ENCODE measurements at places on chromosomes 6 and 20.

DNA sequence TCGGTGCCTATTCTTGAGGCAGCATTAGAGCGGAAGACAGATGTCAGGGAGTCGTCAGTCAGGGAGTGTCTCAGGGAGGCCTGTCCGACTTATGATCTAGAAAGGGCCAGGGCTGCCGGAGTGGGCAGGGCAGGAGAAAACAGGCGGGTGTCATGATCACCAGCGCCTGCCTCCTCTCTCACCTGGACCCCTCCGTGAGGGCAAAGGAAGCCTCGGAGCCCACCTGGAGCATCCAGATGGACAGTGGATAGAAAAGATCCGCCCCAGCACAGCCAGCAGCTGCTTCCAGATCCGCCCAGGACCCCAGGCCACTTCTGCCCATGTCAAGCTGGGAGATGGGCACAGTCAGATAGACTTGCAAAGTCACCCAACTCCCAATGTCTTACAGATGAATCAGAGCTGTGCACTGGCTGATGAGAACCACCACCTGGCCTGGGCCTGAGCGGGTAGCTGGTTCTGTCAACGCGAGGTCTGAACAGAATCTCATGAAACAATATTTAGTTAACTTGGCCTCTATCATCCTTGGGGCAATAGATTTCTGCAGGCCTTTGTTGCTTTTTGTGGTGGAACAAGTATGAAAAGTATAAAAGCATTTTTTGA, 22.2 kb downstream of the PSMG4 start:
- no peak for DNase-seq

DNA sequence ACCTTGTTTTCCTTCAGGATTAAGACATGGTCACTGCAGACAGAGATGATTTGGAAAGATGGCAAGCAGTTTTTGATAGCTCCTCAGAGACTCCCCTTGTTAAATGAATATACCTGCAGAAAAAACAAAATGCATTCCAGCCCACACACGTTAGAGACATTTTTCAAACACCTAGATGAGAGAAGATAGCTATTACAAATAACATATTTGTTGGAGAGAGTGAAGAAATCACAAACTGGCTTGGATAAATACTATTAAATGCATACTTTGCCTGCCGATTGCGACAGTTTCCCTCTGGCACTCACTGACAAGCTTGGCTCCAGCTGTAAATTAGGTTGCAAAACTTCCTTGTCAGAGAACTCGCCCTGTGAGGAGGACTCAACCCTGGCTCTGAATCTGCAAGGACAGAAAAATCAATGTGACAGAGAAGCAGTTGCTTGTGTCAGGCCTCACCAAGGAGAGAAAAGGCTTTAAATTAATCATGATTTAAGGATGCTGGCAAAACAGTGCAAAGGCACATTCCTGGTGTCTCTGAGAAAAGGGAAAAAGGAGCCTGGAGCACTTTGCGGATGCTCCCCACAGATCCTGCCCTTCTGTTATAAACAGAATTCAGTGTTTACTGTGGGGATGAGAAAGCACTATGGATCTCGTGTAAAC, 423.7 kb upstream of the MARCKS start:
- DNase-seq: no peak

GRCh38 chr20:48129345-48129942, 344.2 kb upstream of the SULF2 start:
- no peak for DNase-seq

- DNase-seq: no peak
These were observed 3.3 kb downstream of the PERP start for GRCh38 chr6:138103871-138104270.

- peak; percentile 83 for DNase-seq
These were observed 187.7 kb upstream of the PRSS16 start for GRCh38 chr6:27059621-27060425.

- DNase-seq: no peak
These were observed 253.9 kb downstream of the FARS2 start for GRCh38 chr6:5515200-5515599.

GRCh38 chr6:27139756-27140579, 107.5 kb upstream of the PRSS16 start:
- DNase-seq: no peak

DNA sequence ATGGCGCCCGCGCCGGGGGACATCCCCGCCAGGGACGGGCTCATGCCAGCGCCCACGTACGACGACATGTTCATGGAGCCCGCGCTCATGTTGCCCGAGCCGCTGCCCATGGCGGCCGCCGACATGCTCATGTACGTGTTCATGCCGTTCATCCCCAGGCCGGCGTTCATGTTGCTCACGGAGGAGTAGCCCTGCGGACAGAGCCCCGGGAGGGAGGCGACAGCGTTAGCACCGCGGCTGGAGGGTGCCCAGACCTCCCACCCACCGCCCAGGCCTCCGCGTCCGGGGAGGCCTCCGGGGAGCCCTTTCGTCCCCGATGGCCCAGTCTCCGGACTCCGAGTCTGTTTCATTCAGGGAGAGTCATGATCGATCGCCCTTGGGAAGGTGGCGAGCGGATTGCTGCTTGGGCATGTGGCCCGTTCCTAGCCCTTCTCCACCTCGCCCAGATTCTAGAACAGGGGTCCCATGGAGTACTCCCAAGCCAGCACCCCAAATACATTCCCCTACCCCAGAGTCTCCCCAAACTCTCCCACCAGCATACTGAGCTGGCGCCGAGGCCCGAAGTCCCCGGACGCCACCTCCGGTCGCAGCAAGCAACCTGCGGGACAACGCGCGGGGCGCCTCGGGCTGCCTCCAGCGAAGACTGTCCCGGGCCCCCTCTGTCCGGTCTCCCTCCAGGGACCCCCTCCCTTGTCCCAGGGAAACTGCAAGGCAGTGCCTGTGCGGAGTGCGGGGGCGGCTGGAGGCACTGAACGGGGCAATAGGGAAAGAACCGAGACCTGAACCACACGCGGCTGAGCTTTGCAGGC, 1.2 kb downstream of the FOXA2 start:
- DNase-seq: no peak

- no peak for DNase-seq
These were observed 428.6 kb downstream of the HACE1 start for GRCh38 chr6:104431096-104431495.

DNA sequence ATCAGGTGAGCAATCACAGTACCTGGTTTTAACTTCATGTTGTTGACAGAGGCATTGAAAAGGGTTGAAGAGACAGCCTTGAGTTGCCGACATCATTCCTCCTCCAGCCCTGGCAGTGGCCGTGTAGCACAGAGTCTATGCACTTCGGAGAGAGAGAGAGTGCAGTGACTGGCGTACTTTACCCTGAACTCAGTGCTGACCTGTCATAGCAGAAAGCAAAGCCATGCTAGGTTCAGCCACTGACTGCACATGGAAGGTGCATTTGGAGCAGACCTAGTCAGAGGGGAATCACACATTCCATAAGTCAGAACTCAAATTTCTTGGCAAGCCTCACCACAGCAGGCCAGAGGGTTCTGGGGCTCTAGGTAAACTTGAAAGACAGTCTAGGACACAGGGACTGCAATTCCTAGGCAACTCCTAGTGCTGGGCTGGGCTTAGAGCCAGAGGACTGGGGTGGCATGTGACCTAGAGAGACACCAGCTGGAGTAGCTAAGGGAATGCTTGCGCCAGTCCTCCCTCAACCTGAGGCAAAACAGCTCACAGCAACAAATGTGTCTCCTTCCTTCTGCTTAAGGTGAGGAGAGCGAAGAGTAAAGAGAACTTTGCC, 69.1 kb downstream of the ELOVL4 start:
- DNase-seq: no peak

DNA sequence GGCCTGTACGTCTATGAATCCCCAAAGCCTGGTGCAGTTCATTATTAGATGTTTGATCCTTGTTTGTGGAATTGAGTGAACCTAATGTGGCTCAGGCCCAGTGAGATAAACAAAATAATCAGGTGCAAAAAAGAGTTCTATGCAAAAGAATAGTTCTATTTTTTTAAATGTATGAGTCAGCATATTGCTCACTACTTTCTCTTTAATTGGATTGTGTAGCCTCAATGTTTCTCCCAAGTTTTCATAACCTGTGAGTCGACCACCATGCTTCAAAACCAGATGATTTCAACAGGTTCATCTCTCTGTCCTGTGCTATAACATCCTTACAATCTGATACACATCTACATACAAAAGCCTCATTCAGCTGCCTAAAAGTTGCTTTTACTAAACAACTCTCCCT, 116.5 kb upstream of the HDAC2 start:
- no peak for DNase-seq

- no peak for DNase-seq
These were observed 82.5 kb upstream of the PTPN1 start for GRCh38 chr20:50427719-50428083.

DNA sequence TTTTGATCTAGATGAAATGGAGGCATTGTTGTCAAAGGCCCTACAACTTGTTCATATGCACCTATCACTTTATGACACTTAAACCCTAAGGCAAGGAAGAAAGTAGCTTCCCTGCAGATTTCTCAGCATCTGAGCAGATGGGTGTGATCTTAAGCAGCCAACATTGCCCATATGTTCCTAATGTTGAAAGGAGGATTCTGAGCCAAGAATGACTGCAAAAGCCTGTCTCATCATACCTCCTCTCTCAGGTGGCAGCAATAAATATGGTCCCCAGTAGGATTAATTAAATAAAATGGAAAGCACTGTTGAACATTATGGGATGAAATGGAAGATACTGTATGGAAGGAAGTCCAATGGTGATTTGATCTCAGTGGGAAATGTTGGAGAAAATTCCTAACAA, 538.1 kb upstream of the MAN1A1 start:
- no peak for DNase-seq

DNA sequence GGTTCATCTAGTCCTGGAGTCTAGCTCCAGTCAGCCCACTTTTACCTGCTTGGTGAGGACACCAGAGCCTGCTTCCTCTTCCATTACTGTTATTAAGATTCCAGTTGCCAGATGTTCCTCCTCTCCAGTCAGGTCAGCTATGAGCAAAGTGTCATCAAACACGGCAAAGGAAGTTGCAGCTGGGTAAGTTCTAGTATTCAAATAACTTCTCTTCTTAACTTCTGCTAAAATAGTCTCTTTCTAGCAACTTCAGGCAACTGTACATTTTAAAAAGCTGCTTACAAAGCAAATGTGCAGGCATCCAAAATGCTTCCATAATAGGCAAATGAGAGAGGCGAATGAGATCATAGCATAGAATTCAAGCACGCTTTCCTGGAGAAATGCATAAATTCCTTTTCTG, 18.4 kb upstream of the MRPS18A start:
- DNase-seq: no peak

DNA sequence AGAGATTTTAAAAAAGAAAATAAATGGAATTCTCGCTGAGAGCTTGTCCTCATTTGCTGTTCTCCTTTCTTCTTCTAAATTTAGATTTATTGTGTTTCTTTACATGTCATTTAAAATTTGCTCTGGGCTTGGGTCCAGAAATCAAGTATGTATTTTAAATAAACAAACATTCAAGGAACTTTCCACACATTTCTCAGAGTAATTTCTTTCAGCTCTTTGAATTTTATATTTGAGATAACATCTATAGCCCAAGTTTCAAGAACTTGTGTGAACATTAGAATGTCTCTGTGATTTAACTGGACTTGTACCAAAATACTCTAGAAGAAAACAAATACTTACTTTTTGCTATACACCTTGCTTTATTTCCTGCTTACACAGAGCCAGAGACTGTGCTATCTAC, 192.3 kb downstream of the TMEM200A start:
- DNase-seq: no peak

GRCh38 chr6:143160439-143161220, 99.9 kb downstream of the AIG1 start:
- DNase-seq: no peak

DNA sequence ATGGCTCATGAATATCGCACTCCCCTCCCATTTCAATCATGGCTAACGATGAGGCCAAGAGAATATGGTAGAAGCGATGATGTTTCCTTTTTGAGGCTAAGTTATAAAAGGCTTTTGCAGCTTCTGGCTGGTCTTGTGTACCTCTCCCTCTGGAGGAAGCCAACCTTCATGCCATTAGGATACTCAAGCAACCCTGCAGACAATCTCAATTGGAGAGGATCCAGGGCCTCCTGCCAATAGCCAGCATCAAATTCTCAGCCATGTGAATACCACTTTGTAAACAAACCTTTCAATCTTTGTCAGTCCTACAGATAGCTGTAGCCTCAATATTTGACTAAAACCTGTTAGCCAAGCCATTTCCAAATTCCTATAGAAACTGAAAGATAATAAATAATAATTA, 738.4 kb downstream of the KIF16B start:
- no peak for DNase-seq

- DNase-seq: peak; percentile 15
These were observed 20.5 kb downstream of the BCAS4 start for GRCh38 chr20:50815162-50815989.

DNA sequence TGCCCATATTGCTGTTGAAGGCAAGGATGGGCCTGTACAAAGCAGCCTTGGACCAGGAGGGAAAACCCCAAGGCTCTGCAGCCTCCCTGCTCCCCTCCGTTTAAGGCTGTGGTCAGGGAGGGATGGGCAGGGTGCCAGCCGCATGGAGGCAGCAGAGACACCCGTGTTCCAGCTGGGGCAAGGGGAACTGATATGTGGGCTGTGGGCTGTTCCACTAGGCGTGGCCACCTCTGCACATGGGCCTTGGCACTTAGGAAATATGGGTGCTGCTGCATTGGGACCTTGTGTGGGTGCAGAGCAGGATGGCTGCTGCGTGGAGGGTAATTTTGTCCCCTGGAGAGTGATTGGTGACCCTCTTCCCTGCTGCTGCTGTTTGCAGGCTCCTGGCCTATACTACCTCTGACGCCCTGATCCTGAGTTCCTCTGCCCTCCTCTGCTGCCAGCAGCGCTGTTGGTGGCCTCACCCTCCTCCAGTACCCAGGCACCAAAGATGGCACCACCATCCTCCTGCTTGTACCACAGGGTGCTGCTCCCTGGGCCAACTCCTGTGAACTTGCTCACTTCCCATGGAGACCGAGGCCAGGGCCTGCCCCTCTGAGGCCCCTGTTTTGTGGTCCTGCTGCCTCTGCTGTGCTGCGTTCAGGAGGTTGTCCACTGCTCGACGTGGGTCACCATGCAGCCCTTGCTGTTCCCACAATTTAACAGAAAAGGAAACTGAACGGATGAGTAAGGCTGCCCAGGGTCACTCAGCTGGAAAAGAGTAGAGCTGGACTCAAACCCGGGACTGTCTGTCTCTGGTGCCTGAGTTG, 35.3 kb downstream of the PANK2 start:
- DNase-seq: no peak

DNA sequence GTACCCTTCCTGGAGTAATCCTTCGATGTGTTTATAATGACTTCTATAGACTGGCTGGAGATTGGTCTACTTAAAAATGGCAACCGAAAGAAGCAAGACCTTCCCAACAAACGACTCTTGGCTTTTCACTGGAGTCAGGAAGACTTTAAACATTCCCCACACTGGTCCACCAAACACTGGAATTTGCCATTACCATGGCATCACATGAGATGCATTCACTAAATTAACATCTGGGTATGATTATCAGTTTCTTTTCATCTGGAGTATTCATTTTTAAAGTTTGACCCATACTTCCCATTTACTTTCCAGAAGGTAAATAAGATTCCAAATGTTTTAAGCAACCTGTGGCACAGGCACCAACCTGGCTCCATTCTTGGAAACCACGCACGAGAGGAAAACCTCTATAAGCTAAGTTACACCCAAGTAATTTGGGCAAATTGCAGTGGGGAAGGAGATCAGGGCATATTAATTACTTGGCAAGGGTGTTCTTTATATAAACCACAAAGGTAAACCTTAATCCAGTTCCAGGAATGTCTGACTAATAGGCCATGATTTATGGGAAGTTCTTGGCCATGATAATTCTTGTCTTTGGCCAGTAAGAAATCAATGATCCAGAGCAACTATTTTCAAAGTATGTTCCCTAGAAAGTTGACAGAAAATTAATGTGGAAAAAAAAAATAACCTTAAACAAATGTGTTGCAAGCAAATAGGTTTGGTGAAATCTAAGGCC, 190.0 kb upstream of the COL21A1 start:
- DNase-seq: no peak

- DNase-seq: no peak
These were observed 105.5 kb downstream of the MRPL14 start for GRCh38 chr6:44021589-44022295.
